Activated T-helper 2 cell treated with anti-CD3 and anti-CD28 coated beads, Interferon-gamma antibody, Interleukin-2, Interleukin-4, amounts not matched to agents 10 μg/mL and 5 μg/mL and 100 μg/mL, durations not matched to agents 14 hours and 24 hours and 36 hours (primary cell): ENCODE measurements at places on chromosomes 1 and 21. TPM values are rescaled to one million over a fixed set of nuclear protein-coding genes. Genes with fewer than 3 reads are reported as not detected.

DNA sequence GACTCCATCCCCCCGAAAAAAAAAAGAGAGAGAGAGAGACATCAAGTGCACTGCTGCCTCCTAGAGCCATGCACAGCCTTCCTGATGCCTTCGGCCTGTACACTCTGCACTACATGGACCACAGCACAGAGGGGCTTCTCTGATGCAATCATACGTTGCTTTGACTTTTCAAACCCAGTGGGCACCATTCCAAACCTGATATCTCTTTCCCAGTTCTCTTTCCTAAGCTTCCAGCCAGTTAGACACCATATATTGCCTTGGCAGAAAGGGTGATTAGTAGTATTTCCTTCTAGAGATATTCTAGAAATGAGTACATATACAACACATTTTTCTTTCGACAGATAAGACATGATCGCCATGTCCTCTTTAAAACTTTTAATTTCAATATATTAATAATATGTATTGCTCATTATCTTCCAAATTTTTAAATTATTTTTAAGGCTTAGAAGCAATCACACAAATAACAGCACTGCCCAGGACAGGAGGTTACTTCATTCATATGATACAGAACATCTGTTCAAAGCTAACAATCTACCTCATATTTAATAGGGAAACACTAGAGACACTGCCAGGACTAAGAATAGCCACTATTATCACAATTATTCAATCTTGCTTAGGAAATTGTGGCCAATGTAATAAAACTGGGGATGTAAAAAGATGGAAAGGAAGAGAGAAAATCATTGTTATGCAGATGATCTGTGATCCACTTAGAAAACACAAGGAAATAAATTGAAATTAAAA, 9.9 kb downstream of the CLCA1 start:
- DNase-seq: no peak

Gene OR2C3
- not detected in 2 replicates for total RNA-seq

DNA sequence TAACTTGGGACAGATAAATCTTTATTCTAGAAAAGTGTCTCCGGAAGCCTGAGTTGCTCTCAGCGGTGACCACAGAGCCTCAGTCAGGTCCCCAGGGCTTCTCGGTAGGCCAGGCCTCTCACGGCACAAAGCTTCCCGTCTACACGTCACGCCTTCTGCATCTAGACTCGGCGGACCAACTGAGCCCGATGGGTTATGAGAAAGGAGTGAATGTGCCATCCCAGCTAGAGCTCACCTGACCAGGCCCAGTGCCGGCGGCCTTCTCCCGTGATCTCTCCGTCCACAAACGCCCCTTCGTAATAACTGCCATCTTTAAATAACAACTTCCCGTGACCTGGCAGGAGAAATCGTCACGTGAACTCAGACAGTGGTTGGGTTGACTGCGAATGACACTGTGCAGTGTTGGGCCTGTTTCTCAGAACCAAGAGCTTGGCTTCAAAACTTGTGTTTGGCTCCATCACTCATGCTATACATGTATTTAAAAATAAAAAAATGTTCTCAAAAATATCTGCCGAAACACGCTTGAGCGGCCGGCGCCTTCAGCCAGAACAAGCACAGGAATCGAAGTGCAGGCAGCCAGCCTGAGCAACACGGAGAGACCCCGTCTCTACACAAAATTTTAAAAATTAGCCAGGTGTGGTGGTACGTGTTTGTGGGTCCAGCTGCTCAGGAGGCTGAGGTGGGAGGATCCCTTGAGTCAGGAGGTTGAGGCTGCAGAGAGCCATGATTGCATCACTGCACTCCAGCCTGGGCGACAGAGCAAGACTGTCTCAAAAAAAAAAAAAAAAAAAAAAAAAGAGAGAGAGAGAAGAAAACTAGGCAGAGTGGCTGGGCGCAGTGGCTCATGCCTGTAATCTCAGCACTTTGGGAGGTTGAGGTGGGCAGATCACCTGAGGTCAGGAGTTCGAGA, 3.1 kb downstream of the MORN1 start:
- DNase-seq: no peak

Gene MIS18A
- total RNA-seq: 25.0 and 26.3 TPM in 2 replicates

Gene MASP2
- total RNA-seq: 0.18 TPM in 1 of 2 replicates, not detected in the other

- no peak for DNase-seq
These were observed 621.9 kb downstream of the LRRIQ3 start for GRCh38 chr1:73576083-73576482.

DNA sequence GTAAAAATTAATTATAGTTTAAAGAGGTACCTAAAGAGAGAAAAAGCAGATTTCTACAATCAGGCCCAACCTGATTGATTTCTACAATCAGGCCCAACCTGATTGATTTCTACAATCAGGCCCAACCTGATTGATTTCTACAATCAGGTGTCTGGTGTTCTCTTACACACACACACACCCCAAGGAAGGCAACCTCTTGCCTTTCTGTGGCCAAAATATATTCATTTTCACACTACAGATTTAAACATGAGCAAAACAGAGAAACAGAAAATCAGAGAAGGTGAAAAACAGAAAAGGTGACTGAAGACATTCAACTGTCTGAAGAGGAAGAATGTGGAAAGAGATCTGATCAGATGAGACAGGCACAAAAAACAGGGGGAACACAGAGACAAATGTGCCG, 104.5 kb downstream of the SMYD2 start:
- no peak for DNase-seq

GRCh38 chr1:152996633-152997400, 4.7 kb upstream of the SPRR3 start:
- DNase-seq: no peak

DNA sequence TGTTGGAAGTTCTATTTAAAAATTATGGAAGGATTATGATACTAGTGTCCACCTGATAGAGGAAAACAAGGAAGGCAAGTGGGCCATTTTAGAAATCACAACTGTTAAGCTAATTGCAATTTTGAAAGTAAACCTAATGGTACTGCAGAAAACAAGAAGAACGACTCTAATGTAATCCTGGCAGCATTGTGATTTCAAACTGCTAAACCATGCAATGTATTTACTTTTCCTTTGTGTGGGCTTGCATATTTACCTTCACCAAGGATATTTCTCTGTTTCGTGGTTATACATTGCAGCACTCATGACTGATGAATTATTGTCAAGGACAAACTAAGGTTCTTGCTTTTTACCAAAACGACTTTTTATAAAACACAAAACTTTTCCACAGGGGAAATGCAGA, 88.1 kb downstream of the TM2D1 start:
- DNase-seq: no peak

GRCh38 chr1:6157132-6157527, 23.0 kb downstream of the CHD5 start:
- no peak for DNase-seq

Gene PLA2G2A
- total RNA-seq: not detected in 2 replicates

DNA sequence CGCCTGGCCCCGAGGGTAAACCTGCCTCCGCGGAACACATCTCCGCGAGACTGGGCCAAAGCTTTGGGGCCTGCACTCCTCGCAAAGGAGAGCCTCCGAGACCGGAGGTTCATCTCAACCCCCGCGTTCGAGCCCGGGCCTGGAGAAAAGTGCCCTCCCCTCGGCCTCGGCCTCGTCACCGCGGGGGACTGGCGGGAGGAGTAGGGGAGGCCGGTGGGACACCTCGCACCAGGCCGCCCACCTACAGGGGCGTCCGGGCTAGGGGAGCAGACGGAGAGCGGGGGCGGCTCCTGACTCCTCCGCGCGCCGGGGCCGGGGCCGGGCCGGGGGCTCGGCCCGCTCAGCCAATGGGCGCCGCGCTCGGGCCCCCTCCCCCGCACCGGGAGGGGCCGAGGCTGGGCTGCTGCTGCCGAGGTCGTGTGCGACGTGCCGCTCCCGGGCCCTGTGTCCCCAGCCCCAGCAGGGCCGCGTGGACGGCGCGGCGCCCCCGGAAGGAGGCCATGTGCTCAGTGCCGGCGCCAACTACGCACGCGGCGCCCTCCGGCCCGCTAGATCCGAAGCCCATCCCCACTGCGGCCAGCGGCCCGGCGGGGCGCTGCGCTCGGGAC, 684 bp downstream of the SLC2A1 start:
- DNase-seq: peak; percentile 67

DNA sequence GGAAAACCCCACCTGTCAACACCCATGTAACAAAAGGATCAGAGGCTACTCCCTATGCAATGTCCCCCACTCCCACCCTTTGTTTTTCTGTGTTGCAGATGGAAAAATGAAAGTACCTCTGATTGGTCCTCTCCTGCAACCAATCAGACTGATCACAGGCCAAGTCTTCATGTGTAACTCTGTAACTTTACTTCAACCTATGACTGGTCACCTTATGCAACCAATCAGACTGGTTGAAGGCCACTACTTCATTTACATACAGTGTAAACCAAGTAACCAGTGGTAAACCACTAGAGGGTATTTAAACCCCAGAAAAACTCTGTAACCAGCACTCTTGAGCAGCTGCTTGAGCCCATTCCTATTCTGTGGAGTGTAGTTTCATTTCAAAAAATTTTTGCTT, 266.3 kb upstream of the OLFM3 start:
- no peak for DNase-seq

Gene KCNJ6
- not detected in 2 replicates for total RNA-seq
